Suprapubic skin (tissue), 4 donors: ENCODE measurements at places on chromosomes 7 and 10.
A peak's percentile ranks its signal among the peaks of the same experiment; 100 is the strongest.

GRCh38 chr7:2080477-2080876, 152.3 kb downstream of the MAD1L1 start:
- DNase-seq, result no peak

- DNase-seq, result no peak
These were observed 932 bp downstream of the NYAP1 start for GRCh38 chr7:100484673-100485045.

GRCh38 chr7:95132500-95132899, 191.8 kb downstream of the PON1 start:
- no peak for DNase-seq

- DNase-seq, result no peak
These were observed 5.0 kb upstream of the GSAP start for GRCh38 chr7:77420986-77421672.

DNA sequence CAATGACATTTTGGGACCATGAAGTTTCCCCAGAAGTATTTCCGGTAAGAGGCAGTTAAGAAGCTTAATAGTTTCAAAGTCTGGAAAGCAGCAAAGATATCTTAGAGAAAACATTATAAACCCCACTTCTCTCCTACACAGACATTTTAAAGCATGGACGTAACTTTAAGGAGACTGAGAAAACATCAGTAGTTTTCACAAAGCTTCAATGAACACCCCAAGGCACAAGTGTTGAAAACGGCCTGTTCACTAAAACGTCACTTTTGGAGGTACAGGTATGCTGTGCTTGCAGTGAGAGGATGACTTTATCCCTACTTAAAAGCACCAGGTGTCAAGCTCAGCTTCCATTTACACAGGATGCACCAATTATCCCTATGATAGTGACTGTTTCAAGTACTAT, 25.0 kb downstream of the NCOA4 start:
- DNase-seq, result no peak

GRCh38 chr7:101365956-101366355, 3.3 kb downstream of the COL26A1 start:
- no peak for DNase-seq

GRCh38 chr7:150943453-150943814, 34.7 kb downstream of the KCNH2 start:
- no peak for DNase-seq

DNA sequence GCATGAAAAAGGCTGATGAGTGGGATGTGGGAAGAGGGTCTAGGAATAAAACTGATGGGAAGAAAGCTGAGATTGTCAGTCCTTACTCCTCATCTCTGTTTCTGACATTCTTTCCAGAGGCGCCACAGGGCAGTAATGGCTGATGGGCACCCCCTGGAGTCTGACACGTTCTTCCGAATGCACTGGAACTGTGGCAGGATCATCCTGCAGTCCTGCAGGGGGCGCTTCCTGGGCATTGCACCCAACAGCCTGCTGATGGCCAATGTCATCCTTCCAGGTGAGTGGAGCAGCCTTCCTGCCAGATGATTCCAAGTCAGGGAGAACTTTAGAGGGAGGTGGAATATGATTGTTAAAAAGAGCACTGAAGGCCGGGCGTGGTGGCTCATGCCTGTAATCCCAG, 4.8 kb downstream of the FSCN3 start:
- no peak for DNase-seq

- peak; percentile 61 for DNase-seq
These were observed 867 bp downstream of the ATP6V0E2 start for GRCh38 chr7:149874644-149875028.

- no peak for DNase-seq
These were observed 13.2 kb upstream of the EN2 start for GRCh38 chr7:155444746-155445145.

DNA sequence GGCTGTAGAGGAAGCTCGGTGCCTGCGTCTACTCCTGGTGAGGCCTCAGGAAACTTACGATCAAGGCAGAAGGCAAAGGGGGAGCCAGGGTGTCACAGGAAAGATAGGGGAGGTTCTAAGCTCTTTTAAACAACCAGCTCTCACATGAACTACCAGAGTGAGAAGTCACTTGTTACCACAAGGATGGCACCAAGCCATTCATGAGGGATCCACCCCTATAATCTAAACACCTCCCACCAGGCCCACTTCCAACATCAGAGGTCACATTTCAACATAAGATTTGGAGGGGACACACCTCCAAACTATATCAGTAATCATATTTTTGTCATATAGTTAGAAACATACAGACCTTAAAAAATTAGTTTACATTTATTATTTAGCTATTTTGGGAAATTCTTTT, 9.4 kb downstream of the NOC3L start:
- no peak for DNase-seq

- DNase-seq, result no peak
These were observed 332.4 kb upstream of the IGFBP3 start for GRCh38 chr7:46253520-46253919.

DNA sequence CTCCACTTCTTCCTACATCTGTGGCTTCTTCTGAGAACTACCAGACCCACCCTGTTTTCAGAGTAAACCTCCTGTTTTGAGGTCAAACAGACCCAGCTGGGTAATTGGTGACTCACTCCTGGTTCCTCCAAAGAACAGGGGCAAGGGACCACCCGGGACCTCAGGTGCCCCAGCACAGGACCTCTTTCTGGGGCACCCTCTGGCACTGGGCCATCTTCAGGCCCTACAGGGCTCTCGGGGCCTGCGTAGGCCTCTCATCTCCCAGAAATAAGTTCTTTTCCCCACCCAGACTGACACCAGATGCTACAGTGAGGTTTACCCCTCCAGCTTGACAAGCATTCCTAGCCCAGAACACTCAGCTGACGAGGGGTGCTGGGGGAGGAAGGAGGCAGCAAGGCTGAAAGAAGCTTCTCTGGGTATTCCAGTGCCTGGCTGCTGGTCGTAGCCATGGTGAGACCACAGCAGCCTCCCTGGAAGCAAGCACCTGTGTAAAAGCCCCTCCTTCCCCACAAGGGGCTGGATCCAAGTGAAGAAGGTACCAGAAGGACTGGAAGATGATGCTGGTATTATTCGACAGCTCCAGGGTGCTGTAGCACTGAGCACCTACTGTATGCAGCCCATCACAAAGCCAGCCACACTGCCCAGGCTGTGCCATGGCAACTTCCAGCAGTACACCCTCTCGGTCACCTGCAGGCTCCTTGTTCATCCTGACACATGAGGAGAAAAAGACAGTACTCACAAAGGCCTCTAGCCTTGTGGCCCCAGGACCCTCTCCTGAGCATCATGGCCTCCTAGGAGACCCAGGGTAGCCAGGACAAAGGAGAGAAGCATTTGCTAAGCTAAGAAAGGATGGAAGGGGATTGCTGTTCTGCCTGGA, 47.4 kb downstream of the ALOX5 start:
- DNase-seq, result no peak

DNA sequence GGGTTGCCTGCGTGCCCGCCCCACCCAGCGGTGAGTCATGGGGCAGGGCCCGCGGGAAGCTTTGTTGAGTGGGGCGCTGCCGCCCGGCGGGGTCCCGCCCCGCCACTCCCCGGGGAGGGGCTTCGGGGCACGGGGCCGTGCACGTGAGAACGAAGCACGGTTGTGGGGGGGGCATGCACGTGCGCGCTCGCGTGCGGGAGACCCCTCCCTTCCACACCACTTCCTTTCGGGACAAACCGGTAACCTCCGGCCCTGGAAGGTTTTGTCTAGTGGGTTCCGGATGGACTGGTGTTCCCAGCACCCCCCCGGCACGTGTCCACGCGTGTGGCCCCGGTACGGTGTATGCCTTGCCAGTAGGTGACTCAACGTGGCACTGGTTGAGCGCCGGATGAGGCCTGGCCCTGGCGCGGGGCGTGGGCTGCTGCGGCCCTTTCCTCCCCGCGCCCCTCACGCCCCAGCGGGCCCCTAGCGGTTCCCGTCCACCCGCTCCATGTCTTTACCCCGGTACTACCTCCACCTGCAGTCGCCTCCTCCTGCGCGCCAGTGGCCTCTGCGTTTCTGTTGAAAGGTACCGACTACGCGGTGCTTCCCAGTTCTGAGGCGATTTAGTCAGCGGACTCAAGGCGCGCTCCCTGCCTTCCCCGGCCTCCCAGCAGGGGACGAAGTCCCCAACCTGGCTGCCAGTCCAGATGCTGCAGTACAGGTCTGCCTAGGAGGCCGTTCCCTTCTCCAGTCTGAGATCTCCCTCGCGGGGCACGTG, 3.1 kb downstream of the ADIRF start:
- DNase-seq, result peak; percentile 95

DNA sequence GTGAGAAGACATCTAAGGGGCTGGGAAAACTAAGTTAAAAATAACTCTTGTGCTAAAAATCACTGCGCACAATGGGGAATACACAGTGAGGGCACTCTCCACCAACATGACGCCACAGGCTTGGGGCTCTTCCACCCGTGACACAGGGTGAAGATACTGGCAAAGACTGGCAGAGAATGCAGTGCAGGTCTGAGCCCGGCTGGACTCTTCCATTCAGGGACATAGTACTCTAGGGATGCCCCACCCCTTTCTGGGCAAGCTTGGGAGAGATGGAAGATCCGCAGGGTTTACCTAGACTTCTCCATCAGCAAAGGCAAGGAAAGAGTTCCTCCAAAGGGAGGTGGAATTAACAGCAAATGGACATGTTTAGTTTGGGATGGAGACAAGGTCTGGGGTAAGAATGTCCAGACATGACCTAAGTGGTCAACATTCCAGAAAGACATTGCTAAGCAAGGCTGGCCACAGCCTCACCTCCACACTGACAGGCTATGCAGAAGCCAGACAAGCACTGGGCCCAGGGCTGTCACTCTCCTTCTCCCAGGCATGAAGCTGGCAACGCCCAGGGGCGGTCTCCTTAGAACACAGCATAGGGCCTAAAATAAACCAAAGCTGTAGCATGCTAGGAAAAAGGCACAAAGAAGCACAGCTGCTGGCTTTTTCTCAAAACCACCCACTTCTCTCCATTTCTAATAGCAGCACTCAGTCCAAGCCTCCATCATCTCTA, 28.1 kb downstream of the XPNPEP1 start:
- no peak for DNase-seq

- no peak for DNase-seq
These were observed 4.7 kb downstream of the ZNF488 start for GRCh38 chr10:47379445-47379785.

GRCh38 chr7:138299066-138299465, 161.0 kb upstream of the TRIM24 start:
- no peak for DNase-seq

DNA sequence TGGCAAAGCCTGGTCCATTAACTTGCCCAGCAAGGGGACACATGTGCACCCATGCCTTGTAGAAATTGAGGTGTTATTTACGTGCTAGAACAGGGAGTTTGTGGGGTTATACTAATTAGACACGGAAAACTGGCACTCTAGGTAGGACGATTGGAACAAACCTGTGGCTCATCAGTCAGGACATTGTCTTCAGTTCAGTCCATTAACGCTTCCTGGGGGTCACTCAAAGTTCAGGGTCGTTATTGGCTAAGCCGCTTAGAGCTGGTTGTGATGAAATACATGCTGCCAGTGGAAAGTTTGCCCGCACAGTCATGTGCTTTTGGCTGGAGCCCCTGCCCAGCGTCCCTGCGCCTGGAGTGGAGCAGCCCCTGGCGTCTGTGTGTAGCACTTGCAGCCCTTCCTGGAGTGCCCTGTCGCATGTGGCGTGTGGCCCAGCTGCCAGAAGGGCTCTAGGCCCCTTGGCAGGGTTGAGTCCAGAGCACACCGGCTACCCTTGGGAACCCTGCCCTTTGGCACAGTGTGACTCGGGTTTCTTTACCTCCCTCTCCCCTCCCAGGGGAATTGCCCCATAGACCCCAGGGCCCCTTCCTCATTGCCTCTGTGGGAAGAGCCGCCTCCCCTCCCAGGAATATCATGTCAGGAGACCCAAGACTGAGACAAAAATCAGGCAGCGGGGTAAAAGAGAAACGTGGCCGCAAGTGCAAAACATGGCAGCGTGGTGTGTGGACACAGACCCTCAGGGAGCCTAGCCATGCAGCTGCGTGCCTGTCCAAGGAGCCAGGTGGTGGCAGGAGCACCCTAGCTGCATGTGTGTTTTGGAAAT, 9.8 kb downstream of the ZNF775 start:
- peak; percentile 74 for DNase-seq

DNA sequence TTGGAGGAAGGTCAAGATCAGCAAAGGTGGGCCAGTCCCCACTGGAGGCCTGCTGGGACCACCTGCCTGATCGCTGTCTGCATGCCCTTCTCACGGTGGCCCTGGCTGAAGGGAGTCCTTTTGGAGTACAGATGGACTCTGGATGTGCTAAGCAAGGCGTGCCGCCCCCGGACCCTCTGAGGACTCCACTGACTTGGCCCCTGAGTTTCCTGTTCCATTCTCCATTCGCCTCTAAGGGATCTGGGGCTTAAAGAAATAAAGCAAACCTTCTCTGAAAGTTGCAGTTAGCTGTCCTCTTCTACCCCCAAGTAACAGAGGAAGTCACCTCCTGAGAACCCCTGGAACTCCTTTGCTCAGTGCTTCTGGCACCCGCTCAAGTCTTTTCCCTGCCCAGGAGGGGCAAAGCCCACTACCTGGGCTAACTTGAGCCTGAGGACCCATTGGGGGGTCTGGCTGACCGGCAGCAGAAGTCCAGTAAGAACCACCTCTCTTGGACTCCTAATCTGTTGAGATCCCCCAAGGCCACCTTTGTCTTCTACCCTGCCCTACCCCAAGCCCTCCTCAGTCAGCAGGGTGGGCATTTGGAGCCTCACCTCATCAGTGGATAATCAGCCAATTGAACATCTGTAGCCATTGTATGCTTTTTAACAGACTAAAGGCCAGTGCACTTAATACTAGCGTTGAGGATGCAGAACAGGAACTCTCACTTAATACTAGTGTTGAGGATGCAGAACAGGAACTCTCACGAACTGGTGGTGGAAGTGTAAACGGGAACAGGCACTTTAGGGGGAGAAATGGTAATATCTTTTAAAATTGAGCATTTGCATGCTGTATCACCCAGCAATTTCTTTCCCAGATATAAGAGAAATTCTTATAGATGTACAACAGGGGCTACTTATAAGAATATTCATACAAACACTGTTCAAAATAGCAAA, 2.2 kb downstream of the TBATA start:
- no peak for DNase-seq

- DNase-seq, result no peak
These were observed 327.2 kb upstream of the BMPER start for GRCh38 chr7:33578166-33578565.

DNA sequence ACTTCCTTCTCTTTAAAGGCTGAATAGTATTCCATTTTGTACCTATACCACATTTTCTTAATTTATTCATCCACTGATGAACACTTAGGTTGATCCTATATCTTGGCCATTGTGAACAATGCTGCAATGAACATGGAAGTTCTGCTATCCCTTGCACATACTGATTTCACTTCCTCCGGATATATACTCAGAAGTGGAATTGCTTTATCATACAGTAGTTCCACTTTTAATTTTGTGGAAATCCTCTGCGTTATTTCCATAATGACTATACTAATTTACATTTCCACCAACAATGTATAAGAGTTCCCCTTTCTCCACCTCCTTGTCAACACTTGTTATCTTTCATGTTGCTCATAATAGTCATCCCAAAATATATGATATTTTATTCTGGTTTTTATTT, 312.6 kb downstream of the PLXDC2 start:
- no peak for DNase-seq

DNA sequence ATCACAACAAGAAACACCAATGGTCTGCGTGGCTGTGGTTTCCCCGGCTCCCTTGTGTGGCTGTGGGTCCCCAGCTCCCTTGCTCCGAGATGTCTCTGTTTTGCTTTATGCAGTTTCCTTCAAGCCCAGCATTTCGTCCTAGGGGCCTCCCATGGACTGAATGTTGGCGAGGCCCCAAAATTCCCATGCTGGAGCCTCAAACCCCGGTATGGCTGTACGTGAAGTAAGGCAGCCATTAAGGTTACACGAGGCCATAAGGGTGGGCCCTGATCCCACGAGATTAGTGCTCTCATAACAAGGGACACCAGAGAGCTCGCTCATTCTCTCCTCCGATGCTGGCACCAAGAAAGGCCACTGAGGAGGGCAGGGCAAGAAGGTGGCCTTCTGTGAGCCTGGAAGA, 44.6 kb downstream of the INSIG1 start:
- no peak for DNase-seq
